NCI-H1436 (cell line): ENCODE measurements at places on chromosomes 12 and 14.

DNA sequence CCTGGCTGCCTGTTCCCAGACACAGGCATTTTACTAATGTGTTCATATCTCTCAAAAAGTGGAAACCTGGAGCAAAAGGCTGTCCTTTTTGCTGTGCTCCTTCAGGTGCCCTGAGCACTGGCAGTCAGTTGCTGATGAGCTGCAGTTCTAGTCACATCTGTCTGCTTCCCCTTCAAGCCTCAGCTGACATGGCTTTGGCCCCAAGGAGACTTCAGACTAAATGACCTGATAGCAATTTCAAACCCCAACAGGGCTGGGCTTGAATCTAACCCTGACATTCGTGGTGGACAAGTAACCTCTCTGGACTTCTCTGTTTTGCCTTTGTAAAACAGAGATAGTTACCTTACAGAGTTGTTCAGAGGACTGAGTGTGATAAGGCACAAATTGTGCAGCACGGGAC, 5.7 kb downstream of the SERPINA9 start:
- no peak for DNase-seq

DNA sequence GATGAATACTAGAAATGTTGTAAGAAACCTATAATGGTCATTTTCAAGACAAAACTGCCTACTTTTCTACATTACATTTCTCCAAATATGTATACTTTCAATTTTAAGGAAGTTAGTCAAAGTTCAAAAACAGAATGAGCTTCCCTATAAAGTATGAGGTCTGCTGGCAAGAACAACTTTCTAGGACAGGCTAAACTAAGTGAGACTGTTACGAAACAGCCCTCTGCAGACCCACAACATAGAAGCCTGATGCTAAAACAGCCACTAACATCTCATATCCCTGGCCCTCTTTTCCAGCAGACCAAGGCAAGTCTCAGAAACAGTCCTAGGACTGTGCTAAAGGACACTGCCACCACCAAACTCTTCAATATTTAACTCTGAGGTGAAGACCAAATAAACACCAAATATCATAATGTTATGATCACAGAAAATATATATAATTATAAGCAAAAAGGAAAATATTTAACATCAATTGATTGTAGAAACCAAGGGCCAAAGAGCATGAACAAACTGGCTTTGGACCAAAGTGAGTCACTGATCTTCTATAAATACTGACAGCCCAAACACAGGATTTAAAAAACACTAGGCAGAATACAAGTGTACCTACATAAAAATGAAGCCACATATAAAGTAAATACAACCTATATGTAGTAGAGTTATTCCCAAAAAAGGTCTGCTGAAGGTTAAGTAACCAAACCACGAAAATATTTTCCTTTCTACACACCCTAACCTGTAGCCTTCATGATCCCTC, 27.7 kb downstream of the PPP4R3A start:
- no peak for DNase-seq

- no peak for DNase-seq
Measured at GRCh38 chr12:13075118-13075480, 28.4 kb downstream of the GSG1 start.

DNA sequence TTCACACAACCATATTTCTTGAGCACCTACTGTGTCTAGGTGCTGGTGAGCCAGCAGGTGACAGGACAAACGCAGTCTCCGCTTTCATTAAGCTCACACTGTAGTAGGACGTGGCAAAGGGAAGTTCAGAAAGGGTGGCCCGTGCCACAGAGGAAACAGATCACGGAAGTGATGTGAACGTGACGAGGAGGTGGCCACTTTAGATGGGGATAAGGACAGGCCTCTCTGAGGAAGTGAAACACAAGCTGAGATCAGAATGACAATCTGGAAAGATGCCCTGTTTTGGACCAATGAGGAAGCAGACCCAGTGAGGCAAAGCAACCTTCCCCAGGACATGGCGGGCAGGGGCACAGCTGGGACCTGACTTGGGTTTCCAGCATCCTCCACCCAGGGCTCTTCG, 127.4 kb upstream of the PRMT8 start:
- no peak for DNase-seq

DNA sequence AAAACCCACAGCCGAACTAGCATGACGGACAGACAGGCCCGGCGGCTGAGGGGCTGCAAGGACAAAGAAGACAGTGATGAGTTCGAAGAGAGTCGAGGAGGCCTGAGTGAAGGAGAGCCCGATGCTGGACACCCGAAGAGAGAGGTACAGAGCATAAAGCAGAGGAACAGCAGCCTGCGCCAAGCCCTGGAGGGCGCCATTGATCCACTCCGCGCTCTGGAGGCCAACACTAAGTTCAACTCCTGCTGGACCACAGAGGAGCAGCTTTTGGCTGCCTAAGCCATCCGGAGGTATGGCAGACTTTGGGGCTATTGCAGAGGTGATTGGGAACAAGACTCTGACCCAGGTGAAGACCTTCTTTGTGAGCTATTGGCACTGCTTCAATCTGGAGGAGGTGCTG, 7.8 kb upstream of the PLXNC1 start:
- DNase-seq: no peak

DNA sequence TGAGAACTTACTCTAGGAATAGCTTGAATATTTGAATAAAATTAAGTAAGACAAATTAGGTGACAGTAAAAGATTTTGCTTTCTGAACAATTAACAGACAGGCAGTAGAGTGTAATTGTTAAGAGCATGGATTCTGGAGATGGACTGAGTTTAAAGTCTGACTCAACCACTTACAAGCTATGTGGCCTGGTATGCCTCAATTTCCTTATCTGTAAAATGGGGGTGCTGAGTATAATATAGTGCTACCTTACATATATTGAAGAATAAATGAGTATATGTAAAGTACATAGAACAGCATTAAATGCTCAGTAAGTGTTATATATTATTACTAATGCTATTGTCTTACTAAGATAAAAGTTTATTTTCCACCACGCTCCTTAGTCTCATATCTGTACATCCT, 7.1 kb downstream of the MIA2 start:
- DNase-seq: no peak

DNA sequence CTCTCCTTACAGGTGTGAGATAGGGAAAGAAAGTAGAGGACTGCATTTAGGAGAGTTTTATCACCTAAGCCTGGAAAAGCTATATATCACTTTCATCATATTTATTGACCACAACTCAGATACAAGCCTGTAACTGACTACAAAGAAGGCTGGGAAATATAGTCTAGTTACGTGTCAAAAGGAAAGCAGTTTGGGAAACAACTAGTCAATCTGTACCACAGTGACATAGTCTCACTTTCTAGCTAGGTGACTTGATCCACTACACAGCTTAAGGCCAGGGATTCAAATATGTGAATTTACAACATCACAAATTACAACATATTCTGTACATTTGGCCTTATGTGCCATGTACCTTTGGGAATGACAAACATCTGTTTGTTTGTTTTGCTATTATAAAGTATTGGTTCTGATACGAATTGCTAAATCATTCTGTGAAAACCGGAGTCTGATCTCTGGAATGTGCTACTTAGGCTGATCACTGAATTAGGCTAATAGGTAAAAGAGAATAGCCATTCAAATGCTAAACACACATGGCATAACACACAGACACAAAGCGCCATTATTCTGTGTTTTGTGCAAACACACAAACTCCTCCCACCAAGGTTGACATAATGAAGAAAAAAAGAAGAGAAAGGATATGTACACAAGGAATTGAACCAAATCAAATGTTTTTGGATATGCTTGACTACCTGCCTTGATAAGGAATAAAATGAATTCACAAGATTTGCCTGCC, 279.8 kb downstream of the DUSP6 start:
- no peak for DNase-seq

DNA sequence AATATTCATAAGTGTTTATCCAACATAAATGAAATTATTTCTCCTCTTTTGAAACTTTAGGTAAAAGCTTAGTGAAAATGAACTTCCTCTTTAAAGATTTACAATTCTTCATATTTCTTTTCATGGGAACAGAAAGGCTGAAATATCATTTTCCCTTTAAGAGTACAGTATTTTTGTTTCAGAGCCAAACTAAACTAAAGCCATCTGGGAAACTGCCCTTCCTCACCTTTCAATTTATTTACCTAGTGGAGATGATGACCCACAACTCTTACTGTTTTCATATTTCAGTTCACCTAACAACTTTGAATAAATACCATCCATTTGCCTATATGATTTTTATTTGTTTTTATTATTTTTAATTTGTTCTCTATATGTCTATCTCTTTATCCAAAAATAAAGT, 105.4 kb downstream of the ALX1 start:
- DNase-seq: no peak
